Smooth muscle cell of trachea (primary cell): ENCODE measurements at places on chromosomes 5 and 9. TPM values are rescaled to one million over a fixed set of nuclear protein-coding genes. Genes with fewer than 3 reads are reported as not detected.

ANKRD34B gene
- not detected in 2 replicates for total RNA-seq

SGCD gene
- total RNA-seq = 12.2 and 22.0 TPM in 2 replicates

BSPRY gene
- not detected in 2 replicates for total RNA-seq

ENG gene
- total RNA-seq = 36.8 and 37.1 TPM in 2 replicates

MZB1 gene
- not detected in 2 replicates for total RNA-seq
